Globus pallidus (tissue), 1 donor: ENCODE measurements at places on chromosomes 12 and 14.

- no peak for DNase-seq
Observed at GRCh38 chr14:91350483-91350812, 67.2 kb downstream of the CCDC88C start.

DNA sequence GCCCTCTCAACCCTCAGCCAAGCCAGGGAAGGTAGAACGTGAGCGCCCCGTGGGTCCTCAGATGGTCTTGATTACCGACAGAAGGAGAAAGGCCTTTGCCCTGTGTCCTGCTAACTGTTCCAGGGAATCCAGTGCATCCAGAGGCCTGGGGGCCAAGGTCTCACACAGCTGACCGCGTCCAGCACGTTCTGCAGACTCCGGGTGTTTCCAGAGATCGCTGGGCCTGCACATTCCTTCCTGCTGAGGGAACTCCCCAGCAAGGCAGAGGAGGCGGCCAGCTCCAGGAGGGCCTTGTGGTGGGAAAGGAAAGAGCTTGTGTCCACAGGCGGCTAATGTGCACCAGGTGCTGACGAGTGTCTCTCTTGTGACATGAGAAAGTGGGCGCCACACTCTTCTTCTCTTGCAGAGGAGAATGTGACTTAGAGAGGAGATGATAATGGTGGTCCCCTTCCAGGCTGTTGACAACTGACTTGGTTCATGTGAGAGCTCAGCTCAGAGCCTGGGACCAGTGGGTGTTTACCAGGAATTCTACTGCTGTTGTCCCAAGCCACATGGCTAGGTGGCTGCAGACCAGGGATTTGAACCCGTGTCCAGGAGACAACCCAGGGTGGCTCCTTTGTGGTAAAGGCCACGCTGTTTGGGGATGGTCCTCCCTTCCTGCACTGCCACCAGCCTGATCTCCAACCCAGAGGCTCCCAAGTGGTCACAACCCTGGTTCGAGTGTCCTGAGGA lies 46.8 kb upstream of the DLK1 start:
- no peak for DNase-seq

DNA sequence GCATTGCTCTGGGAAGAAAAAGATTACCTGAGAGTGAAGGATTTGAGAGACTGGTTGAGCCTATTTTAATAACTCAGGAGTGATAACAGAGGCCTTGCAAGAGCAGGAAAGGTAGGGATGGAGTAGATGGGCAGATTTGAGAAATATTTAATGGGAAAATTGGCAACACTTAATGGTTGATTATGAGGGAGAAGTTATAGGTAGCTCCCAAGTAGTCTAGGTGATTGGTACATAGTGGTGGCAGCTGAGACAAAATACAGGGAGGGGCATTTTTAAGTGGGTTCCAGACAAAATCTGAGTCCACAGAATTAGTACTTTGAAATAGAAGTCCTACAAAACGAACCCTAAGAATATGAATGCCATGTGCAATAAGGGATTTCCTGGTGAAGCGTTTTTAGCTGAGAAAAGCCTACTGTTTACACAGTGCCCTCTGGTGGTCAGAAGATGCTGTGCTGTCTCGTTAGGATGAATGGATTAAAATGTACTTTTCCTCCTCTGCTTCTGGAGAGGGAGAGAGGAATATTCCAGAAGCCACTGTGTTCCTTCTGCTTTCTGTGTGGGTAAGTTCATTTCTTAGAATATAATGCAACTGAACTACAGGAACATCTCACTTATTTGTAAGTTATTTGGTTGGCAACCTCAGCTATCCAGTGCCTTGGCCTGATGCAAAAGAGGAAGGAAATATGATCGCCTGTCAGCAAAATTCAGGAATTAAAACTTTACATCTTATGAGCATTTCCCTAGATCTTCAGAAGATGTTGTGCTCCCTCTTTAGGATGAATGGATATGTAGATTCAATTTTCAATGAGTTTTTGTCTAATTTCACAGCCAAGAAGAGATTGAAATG lies 6.5 kb downstream of the ZBTB1 start:
- peak; percentile 77 for DNase-seq

DNA sequence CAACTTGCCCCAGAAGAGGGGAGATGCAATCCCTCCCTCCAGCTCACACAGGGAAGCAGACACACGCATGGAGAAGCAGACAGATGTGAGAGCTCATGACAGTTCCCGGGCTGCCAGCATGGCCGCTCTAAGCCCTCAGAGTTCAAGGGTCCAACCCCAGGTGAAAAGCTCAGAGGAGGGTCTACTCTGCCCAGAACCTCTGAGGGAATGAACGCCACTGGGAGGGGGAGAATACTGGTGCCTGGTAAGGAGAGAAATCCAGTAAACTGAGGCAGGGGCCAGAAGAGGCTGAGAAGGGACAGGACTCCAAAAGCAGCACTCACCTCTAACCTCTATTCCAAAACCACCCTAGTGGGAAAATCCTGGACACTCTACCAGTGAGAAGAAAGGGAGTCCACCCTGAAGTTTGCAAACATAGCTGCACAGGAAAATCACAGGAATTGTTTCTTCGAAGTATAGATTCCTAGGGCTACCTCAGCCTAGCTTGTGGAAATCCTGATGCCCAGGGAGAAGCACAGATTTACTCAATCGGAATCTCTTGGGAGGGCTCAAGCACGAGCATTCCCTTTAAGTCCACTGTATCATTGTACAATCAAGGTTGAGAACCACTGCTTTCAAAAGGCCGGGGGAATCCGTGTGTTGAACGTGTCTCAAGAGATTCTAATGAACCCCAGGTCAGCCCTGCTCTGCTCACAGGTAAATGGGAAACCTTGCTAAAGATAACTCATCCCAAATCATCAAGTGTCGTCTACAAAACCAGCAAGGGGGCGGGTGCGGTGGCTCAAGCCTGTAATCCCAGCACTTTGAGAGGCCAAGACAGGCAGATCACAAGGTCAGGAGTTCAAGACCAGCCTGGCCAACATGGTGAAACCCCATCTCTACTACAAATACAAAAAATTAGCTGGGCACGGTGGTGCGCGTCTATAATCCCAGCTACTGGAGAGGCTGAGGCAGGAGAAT lies 34.3 kb upstream of the PLEKHG6 start:
- DNase-seq: no peak

DNA sequence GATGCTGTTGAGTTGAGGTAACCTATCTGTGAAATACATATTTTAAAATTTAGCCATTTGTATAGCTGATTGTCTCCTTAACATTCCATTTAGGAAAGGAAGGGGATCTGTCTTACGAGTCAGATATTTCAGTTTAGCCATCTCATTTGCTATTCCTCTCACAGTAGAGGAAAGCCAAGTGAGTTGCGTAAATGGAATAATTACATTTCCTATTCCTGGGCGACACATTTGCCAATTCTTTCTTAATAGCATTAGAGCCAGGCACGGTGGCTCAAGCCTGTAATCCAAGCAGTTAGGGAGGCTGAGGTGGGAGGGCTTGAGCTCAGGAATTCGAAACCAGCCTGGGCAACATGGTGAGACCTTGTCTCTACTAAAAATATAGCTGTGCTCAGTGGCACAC lies 116.3 kb downstream of the TMX1 start:
- DNase-seq: no peak

- DNase-seq: no peak
Observed at GRCh38 chr12:77493302-77494168, 337.2 kb upstream of the NAV3 start.

DNA sequence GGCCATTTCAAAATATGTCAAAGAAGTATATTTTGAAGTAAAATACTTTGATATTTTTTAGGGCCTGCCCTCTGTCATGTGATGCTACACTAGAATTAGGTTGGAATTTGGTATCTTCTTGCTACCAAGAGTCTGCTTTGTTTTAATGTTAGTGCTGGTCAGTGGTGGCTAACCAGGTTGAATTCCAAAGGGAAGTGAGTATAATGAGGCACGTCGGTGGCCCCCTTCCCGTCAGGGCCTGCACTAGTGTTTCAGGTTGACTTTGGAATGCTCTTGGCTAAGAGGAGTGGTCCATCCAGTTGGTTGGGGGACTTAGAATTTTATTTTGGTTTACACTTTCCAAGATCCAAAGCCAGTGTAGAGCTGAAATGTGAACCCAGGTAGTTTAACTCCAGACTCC lies 185.4 kb downstream of the NOVA1 start:
- no peak for DNase-seq

- no peak for DNase-seq
Observed at GRCh38 chr14:34220921-34221320, 241.1 kb downstream of the SPTSSA start.

- DNase-seq: no peak
Observed at GRCh38 chr14:36105401-36105800, 71.1 kb downstream of the PTCSC3 start.
